Astrocyte (in vitro differentiated cells and primary cell): ENCODE measurements at places on chromosomes 11 and 22. TPM values are rescaled to one million over a fixed set of nuclear protein-coding genes. Genes with fewer than 3 reads are reported as not detected.
A peak's percentile ranks its signal among the peaks of the same experiment; 100 is the strongest.

DNA sequence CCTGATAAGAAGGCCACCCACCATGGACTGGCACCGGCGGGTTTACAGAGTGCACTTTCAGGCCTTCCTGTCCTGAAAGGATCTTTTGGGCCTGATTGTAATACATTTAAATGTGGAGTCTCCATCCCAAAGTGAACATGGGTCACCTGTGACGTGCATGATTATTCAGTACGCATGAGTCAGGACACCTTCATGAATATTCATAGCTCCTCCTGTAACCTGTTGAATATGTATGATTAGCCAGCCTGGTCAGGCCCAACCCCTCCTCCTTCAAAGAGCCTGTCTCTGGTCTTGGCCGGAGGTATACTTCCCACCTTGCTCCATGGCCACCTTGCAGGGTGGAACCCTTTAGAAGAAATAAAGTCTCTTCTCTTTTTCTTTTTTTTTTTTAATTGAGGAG lies 75.9 kb upstream of the NUP50 start:
- peaks cover 8% of the 10 kb centered on the region for H3K4me1 ChIP-seq
- H3K36me3 ChIP-seq, result no peaks in the 10 kb centered on the region
- no peak overlapping the region for H3K27ac ChIP-seq
- H3K27me3 ChIP-seq, result no peaks in the 10 kb centered on the region
- peak; percentile 20 for DNase-seq

- H3K27ac ChIP-seq, result peak overlapping the region; percentile 86
- peaks cover 21% of the 10 kb centered on the region for H3K4me1 ChIP-seq
- DNase-seq, result peak; percentile 45
- H3K36me3 ChIP-seq, result peaks cover 4% of the 10 kb centered on the region
Observed at GRCh38 chr11:117143390-117143789, 697 bp upstream of the PAFAH1B2 start.

- H3K27me3 ChIP-seq, result peaks cover 5% of the 10 kb centered on the region
- peak overlapping the region; percentile 88 for H3K27ac ChIP-seq
- no peaks in the 10 kb centered on the region for H3K36me3 ChIP-seq
- DNase-seq, result peak; percentile 3
Observed at GRCh38 chr22:50581950-50582492, 628 bp downstream of the CHKB start.

DNA sequence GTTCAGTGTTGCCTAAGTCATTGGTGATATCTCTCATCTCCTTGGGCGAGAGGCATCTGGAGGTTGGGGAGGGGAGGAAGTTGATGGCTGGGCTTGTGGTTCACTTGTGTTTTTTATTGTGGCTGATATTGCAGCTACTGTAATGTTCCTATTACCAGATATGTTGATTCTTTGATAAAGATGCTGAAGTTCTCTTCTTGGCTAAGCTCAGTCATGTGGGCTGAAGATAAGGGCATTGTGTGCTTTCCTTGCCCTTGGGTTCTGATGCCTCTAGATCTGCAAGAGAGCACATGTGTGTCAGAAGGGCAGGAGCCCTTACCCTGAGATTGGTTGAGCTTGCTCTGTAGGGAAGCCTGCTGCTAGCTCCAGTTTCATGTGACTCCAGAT lies 12.0 kb downstream of the STX3 start:
- no peak overlapping the region for H3K4me3 ChIP-seq
- DNase-seq, result no peak
- no peaks in the 10 kb centered on the region for H3K4me1 ChIP-seq

- peaks cover 3% of the 10 kb centered on the region for H3K4me1 ChIP-seq
- no peaks in the 10 kb centered on the region for H3K27me3 ChIP-seq
- no peak overlapping the region for H3K4me3 ChIP-seq
- H3K36me3 ChIP-seq, result no peaks in the 10 kb centered on the region
Observed at GRCh38 chr22:48699511-48699910, 1128.2 kb downstream of the BRD1 start.

Gene GAL
- total RNA-seq, result 23.4 and 26.3 TPM in 2 replicates
